ENCODE measurements at places on chromosomes 1 and 21. TPM values are rescaled to one million over a fixed set of nuclear protein-coding genes. Genes with fewer than 3 reads are reported as not detected.
A peak's percentile ranks its signal among the peaks of the same experiment; 100 is the strongest.

- no peak overlapping the region for H3K4me3 ChIP-seq
- no peaks in the 10 kb centered on the region for H3K36me3 ChIP-seq
- H3K4me1 ChIP-seq, result no peaks in the 10 kb centered on the region
- H3K27me3 ChIP-seq, result no peaks in the 10 kb centered on the region
Observed at GRCh38 chr1:220281159-220281574, 8.9 kb upstream of the RAB3GAP2 start.

DNA sequence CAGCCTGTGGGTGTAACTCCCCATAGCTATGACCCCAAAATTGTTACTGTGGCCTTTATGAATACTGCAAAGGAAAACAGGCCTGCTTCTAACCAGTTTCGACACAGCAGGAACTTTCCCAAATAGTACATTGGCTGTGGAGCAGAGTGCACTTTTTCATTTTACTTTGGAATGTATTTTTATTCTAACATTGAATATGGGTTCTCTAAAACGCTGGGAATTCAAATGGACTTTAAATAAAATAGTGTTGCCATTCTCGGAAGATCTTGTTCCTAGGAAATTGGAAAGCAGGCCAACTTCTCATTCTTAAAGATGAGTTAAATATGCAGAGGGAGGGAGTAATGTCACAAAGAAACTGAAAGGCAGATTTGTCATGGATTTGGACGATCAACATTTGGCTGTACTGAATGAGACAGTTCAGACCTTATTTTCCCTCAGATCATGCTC lies 39.6 kb upstream of the ARHGAP29 start:
- no peak for DNase-seq
- no peaks in the 10 kb centered on the region for H3K27me3 ChIP-seq
- H3K4me3 ChIP-seq, result no peak overlapping the region
- H3K27ac ChIP-seq, result no peak overlapping the region
- no peaks in the 10 kb centered on the region for H3K36me3 ChIP-seq
- H3K4me1 ChIP-seq, result no peaks in the 10 kb centered on the region

GRCh38 chr1:26626994-26627393 lies 68.8 kb upstream of the ARID1A start:
- no peaks in the 10 kb centered on the region for H3K27me3 ChIP-seq
- DNase-seq, result no peak
- H3K4me3 ChIP-seq, result no peak overlapping the region
- H3K4me1 ChIP-seq, result no peaks in the 10 kb centered on the region
- H3K27ac ChIP-seq, result no peak overlapping the region
- no peaks in the 10 kb centered on the region for H3K36me3 ChIP-seq

- no peaks in the 10 kb centered on the region for H3K27me3 ChIP-seq
- peaks cover 35% of the 10 kb centered on the region for H3K4me1 ChIP-seq
- H3K36me3 ChIP-seq, result no peaks in the 10 kb centered on the region
Observed at GRCh38 chr1:117612517-117613248, 6.8 kb downstream of the TENT5C start.

GRCh38 chr1:163331116-163331515 lies 9.4 kb downstream of the NUF2 start:
- no peaks in the 10 kb centered on the region for H3K4me1 ChIP-seq
- H3K4me3 ChIP-seq, result no peak overlapping the region

DNA sequence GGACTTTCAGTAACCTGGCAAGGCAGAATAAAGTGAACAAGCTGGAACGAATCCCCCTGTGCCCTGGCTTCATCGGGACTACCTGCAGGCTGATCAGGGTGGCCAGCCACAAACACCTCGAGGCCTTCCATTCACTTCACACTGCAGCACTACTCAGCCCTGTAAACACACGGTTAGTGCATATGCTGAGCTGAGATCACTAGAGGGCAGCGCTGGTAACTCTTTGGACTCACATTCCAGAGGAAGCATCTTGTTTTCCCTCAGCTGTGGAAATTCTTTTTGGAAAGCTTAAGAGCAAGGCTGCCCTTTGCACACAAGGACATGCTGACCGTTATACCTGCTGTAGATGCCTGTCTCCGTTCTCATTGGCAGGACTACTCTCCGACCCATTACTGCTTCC lies 32.1 kb downstream of the PCSK9 start:
- peak; percentile 46 for DNase-seq
- no peak overlapping the region for H3K27ac ChIP-seq
- no peak overlapping the region for H3K4me3 ChIP-seq
- no peaks in the 10 kb centered on the region for H3K4me1 ChIP-seq
- no peaks in the 10 kb centered on the region for H3K27me3 ChIP-seq

COL16A1 gene
- total RNA-seq, result 29.0 TPM

S1PR1 gene
- total RNA-seq, result 51.6 TPM
